ENCODE measurements at places on chromosomes 12 and 14.

- no peak for DNase-seq
These were observed 4.6 kb downstream of the IFI27 start for GRCh38 chr14:94115058-94115591.

DNA sequence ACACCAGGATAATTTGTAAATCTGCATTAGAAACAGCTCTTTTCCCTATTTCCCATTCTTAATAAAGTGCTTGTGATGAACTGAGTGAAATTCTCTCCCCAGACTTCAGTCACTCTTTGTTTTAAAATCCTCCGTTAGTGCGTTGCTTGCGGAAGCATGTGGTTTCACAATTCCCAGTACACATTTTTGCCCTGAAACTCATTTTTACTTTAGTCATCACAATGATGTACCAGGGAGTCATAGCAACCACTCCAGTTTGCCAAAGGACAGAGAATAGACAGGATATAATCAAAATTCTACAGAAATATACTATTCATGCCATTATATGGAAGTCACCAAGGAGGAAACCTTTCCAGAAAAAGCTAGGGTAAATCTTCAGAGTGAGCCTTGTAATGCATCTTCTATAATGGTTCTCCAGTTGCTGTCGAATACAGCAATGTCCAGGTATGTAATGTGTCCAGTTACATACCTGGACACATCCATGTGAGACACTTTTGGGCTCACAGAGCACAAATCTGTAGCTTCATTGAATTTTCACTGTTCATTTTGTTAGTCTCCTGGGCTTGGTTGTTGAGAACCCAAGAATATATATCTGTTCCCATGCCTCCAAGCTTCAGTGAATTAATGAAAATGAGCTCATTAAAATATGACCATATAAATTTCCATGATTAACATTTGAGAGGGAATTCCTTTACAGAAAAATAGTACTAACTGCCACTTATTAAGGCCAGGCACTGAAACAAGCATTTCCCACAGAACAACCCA lies 57.8 kb downstream of the GPR135 start:
- DNase-seq: no peak

- DNase-seq: no peak
These were observed 12.0 kb upstream of the AMN start for GRCh38 chr14:102910442-102910841.

- DNase-seq: no peak
These were observed 128.3 kb upstream of the FGD4 start for GRCh38 chr12:32270818-32271710.

GRCh38 chr14:26548406-26548805 lies 49.4 kb downstream of the NOVA1 start:
- DNase-seq: no peak

GRCh38 chr14:32978691-32979255 lies 40.1 kb downstream of the NPAS3 start:
- no peak for DNase-seq

- no peak for DNase-seq
These were observed 14.9 kb downstream of the TUBA1C start for GRCh38 chr12:49279706-49280159.

- DNase-seq: no peak
These were observed 16.6 kb downstream of the ZFYVE21 start for GRCh38 chr14:103731916-103732867.

DNA sequence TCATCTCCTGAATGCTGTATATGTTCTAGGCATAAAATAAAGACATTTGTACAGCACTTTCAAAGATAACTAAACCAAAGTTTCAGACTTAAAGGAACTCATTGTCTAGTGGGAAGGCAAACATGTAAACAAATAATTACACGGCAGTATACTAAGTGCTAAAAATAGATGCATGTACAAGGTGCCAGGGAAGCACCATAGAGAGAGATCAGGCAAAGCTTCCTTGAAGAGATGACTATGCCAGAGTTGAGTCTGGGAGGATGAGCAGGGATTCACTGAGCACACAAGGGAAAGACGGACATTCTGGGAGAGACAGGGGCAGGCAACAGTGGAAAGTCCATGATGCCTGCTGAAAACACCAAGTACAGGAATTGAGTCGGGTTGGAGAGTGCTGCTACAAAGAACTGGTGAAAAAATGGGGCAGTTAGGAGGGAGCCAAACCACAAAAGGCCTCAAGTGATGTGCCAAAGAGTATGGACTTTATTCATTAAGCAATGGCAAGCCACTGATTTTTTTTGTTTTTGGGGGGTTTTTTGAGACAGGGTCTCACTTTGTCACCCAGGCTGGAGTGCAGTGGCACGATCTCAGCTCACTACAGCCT lies 26.8 kb downstream of the ANKS1B start:
- no peak for DNase-seq

- no peak for DNase-seq
These were observed 48.3 kb upstream of the KCNMB4 start for GRCh38 chr12:70317781-70318180.
